NCI-H2171 treated with DMSO at 0.1 percent for 48 hours (cell line): ENCODE measurements at places on chromosomes 5 and 9.

DNA sequence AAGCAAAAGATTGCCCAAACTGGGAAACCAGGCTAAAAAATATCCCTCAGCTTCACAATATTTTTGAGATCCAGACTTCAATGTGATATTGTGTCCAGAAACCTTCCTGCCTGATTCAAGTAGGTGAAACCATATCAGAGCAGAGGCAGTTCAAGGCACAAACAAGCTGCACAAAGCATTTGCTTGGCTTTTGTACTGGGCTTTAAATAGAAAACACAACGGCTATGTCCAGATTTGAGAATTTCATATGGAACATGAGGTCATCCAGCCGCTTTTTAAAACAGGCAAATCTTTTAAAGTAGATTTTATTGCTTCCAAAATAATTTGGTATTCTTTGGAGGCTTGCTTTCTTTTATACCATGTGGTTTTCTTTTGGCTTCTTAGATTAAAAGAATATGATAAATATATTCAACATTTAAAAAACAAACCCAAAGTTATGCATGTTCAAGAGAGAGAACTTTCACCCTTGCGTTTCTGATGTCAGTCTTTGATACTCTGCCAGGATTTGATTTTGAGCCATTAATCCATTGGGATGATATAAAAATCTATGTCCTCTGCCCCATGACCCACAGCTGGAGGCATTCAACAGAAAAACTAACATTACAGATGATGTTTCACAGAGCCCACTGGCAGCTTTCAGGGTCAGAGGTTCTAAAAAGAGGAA is 29.0 kb upstream of the CCDC112 start:
- DNase-seq: no peak

DNA sequence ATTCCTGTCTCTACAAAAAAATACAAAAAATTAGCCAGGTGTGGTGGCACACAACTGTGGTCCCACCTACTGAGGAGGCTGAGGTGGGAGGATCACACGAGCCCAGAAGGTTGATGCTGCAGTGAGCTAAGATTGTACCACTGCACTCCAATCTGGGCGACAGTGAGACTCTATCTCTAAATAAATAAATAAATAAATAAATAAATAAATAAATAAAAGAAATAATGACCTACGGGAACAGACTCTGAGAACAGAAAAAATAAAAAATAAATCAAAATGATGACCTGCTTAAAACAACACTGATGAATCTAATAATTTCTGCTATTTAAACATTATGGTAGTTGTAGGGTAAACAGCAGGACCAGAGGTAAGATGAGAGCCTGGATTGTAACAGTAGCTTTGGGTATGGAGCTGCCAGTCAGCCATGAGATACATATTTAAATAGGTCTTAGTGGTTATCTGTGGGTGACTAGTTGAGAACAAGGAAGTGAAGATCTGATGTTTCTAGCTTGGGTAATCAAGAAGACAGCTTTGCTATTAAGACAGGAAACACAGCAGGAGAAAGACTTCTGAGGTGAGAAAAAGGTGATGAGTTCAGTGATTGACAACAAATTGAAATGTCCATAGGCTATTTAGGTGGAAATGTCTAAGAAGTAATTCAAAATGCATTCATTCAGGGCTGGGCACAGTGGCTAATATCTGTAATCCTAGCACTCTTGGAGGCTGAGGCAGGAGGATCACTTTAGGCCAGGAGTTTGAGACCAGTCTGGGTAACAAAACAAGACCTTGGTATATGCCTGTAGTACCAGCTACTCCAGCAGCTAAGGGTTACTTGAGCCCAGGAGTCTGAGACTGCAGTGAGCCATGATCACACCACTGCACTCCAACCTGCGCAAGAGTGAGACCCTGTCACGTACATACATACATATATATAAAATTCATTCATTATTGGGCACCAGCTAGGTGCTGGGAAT is 11.0 kb downstream of the RNF145 start:
- no peak for DNase-seq

GRCh38 chr5:81740758-81741157 is 10.1 kb downstream of the SSBP2 start:
- DNase-seq: no peak

- no peak for DNase-seq
Measured at GRCh38 chr9:96604004-96604319, 15.7 kb downstream of the CDC14B start.

- DNase-seq: peak; percentile 21
Measured at GRCh38 chr5:177309351-177310191, 2.1 kb downstream of the MXD3 start.

DNA sequence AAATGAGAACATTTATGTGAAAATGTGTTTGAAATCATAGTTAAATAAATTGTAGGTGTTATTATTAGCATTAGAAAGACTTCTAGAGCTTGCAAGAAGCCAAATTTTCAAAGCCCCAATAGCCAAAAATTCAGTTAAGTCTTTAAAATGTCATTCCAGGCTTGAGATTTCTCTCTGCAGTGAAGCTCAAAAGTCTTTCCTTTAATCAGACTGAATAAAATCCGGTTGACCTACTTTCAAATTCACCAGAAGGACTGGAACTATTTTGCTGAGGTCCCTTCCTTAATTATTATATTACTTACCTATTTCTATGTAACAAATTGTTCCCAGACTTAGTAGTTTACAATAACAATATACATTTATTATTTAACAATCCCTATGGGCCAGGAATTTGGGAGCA is 112.2 kb upstream of the TRPM3 start:
- no peak for DNase-seq

DNA sequence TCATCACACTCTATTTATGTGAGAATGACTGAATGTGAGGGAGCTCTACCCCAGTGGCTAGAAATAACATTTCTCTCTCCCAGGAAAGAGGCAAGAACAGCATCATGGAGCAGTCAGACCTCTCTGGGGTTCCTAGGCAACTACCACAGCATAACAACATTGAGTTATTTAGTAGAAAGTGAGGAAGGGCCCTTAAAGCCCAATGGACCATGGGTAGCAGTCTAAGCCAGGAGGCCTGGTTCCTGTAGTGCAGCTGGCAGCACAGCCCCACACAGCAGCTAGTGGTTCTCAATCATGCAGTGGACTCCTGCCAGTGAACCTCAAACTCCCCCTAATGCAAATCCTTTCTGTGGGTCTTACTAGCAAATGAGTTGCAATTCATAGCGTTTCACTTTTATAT is 55.3 kb downstream of the SPEF2 start:
- no peak for DNase-seq

DNA sequence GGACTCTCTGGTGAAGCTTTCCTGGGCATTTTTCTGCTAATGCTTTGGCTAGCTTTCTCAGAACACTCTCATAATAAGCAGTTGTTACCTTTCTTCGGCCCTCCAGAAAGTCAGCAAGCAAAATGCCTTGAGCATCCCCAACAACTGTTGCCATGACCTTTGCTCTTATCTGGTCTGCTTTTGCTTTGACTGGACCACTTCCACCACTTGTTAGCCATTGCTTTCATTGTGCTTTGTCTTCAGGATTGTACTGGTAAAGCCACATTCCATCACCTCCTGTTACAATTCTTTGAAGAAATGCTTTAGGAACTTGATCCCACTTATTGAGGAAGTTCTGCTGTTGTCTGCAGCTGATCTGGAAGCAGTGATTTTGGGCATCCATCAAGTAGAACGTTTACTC is 35.7 kb downstream of the RAD50 start:
- no peak for DNase-seq

GRCh38 chr5:139295346-139296057 is 2.0 kb downstream of the MATR3 start:
- no peak for DNase-seq

DNA sequence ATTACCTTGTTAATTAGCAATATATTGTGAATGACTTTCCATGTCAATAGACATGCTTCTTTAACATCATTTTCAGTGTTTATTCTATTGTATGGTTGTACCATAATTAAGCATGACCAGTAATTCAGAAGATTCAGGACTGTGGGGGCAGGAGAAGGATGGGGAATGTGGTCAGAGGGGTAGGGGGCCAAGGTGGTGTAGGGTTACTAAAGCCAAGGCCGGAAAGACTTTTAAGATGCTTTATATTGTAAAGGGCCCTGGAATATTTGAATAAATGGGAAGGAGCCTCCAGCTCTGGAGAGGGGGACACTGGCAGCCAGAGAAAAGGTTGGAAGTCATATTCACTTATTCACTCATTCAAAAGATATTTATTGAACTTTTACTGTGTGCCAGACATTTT is 115.7 kb downstream of the FGF18 start:
- DNase-seq: no peak

- DNase-seq: no peak
Measured at GRCh38 chr5:107631805-107632362, 38.9 kb downstream of the EFNA5 start.

GRCh38 chr5:127887282-127887681 is 184.1 kb downstream of the CCDC192 start:
- DNase-seq: no peak

DNA sequence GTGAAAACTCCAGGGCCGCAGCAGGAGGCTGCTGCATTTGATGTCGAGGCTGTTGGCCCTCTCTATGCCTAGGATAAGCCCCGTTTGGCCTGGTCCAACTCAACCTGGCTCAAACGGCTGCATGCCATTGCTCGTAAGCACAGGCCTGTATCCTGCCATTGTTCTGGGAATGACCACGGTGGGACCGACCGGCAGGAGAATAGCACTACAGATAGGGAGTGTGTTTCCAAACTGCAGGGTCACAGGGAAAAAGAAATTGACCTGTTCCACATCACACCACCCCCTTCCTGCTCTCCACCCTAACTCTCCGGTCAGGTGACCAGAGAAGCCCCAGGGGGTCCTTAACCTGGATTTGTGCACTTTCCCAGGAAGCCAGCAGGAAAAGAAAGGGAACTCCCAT is 278.7 kb upstream of the KLF4 start:
- no peak for DNase-seq

GRCh38 chr9:121283080-121283398 is 15.1 kb downstream of the GSN start:
- DNase-seq: no peak

DNA sequence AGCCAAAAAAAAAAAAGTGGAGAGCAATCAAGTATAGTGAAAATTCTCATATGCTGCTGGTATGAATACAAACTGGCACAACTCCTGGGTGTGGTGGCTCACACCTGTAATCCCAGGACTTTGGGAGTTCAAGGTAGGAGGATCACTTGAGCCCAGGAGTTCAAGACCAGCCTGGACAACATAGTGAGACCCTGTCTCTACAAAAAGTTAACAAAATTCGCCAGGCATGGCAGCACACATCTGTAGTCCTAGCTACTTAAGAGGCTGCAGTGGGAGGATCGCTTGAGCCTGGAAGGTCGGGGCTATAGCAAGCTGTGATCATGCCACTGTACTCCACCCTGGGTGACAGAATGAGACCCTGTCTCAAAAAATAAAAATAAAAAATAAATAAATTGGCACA is 51.7 kb downstream of the FNIP1 start:
- no peak for DNase-seq

- DNase-seq: no peak
Measured at GRCh38 chr5:89930591-89931392, 478.8 kb downstream of the CETN3 start.

GRCh38 chr9:70159630-70160029 is 99.1 kb upstream of the SMC5 start:
- DNase-seq: no peak

- no peak for DNase-seq
Measured at GRCh38 chr5:131496400-131496713, 138.7 kb downstream of the RAPGEF6 start.

GRCh38 chr5:133363807-133364587 is 248.3 kb downstream of the FSTL4 start:
- no peak for DNase-seq

DNA sequence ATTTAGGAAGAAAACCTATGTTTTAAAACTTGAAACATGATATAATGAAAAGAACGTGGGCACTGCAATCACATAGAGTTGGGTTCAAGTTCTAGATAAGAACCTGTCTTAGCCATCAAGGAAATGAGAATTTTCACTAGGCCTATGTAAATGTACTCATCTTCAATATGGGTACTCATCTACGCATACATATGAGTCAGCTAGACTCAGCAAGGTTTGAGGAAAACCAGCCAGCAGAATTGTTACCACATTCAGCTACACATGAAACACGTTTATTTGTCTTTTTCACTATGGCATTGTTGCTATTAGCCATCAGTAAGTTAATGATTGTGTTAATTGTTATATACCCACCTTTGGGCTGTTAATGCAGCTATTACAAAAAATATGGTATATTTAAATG is 146.3 kb downstream of the CHSY3 start:
- DNase-seq: no peak

- DNase-seq: peak; percentile 95
Measured at GRCh38 chr5:17897776-17898175, 263.5 kb downstream of the TAF11L14 start.

DNA sequence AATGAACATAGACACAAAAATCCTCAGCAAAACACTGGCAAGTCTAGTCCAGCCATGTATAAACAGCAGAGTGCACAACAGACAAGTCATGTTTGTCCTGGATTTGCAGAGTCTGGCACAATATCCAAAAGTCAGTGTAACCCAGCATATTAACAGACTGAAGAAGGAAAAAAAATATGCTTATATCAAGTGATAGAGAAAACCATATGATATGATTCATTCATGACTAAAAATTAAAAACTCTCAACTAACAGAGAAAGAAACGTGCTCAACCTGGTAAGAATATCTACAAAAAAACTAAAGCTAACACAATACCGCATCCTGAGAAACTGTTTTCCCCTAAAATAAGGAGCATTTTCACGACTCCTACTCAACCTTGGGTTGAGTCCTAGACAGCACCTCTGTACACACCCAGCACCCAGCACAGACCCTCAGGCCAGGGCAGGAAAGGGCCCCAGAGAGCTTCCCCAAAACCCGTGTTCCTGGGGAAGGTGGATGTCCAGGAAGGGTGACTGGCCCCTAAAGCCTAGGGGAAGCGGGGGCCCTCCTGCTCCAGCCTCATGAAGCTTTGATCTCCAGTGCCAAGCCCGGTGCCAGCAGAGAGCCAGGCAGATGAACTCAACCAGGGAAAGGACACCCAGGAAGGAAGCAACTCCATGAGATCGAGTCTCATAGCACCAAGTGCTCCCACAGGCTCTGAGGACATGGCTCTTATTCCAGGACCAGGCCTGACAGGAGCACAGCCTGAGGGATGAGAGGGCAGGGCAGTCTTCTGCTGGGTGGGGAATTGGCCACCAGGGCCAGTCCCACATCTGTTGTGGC is 38.9 kb downstream of the ADAMTS2 start:
- no peak for DNase-seq

- DNase-seq: no peak
Measured at GRCh38 chr9:98972716-98973115, 29.0 kb downstream of the COL15A1 start.
